ENCODE measurements at places on chromosomes 7 and 10.

DNA sequence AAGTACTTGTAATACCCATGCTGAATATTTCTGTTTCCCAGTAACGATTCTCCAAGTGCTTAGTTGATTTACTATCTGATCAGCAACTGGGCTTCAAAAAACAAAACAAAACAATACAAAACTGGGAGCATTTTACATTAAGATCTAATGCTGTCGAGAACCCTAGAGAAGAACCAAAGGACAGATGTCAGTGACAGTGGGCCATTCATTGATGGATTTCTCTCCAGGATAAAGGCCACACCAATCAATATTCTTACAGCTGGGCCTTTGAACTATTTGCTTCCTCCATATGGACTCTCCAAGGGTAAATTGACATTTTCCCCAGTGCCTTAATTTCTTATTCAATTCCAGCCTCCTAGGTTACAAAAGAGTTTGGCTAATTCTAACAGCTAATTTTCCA is 217.5 kb downstream of the ADAM12 start:
- DNase-seq = no peak

DNA sequence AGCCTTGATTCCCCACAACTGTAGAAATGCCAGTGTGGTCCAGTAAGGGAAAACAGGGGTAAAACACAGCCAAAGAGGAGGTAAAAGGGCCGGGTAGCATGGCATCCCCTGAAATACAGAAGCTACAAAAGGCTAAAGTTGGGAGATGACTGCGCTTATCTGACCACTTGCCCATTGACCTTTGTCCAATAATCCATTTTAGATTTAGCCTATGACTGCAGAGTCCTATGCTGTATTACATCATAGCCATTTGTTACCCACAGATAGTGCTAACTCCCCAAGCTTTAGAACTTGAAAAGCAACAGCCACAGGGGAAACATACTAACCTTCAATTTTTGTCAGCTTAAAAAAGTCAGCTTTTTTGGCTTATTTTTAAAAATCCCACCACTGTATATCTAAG is 26.2 kb downstream of the MTPN start:
- no peak for DNase-seq

DNA sequence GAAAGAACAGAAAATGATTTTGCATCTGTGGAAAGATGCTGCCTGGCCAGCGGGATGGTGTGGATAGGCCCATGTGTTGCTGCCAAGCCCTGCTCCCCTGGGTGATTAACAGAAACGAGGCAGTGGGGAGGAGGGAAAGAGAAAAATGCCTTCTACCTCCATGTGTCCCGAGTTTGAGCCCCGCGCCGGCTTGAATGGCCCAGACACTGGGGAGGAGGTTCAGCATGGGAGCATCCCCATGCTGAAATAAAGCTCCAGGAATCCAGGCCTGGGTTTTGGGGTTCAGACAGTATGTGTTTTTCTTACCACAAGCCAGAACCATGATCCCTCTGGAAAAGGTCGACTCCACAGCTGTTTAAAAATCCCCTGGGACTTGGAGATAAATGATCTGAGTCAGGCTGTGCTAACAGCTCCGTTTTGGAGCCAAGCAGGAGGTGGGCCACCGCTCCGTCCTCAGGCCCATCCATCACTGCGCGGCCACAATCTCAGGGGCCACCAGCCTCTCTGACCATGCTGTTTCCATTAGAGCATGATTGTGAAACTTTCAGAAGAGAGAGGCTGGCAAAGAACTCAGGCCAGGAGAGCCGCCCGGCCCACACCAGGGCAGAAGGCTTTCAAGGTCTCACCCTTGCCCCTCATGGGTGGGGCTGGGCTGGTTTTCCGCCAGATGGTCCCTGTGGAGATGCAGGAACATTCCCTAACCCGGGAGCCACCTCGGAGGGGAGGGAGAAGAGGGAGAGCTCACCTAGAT is 299.7 kb downstream of the ZEB1 start:
- no peak for DNase-seq

- DNase-seq = peak; percentile 8
These were observed 2.9 kb upstream of the MLLT10 start for GRCh38 chr10:21531164-21531563.

GRCh38 chr10:104487794-104488438 is 134.3 kb downstream of the CFAP58 start:
- no peak for DNase-seq

DNA sequence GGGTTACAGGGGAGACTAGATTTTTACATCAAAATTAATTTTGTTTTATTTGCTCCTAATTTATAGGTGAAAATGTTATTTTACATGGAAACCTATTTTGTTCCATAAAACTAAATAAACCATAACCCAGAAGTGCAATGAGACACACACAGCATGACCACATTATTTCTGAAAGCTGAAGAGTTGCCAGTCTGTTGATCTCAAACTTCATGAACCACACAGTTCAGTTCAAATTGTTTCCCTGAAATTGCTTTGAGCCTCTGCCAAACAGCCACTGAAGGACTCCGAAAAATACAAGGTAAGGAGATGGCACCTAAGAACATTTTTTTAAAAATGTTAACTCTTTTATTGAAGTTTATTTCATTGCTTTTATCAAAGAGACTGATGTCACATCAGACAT is 25.0 kb upstream of the ITGB8 start:
- no peak for DNase-seq

GRCh38 chr10:45058580-45058979 is 57.9 kb downstream of the ZNF22 start:
- DNase-seq = no peak

GRCh38 chr10:31645786-31646185 is 282.8 kb downstream of the ARHGAP12 start:
- no peak for DNase-seq

- DNase-seq = no peak
These were observed 7.7 kb downstream of the SH2D4B start for GRCh38 chr10:80545258-80545881.

GRCh38 chr7:47949703-47950102 is 1.4 kb upstream of the PKD1L1 start:
- no peak for DNase-seq

Measured in left kidney (tissue), 8 donors.